Brain (organoid and tissue), 16 donors: ENCODE measurements at places on chromosomes 6 and 20.

DNA sequence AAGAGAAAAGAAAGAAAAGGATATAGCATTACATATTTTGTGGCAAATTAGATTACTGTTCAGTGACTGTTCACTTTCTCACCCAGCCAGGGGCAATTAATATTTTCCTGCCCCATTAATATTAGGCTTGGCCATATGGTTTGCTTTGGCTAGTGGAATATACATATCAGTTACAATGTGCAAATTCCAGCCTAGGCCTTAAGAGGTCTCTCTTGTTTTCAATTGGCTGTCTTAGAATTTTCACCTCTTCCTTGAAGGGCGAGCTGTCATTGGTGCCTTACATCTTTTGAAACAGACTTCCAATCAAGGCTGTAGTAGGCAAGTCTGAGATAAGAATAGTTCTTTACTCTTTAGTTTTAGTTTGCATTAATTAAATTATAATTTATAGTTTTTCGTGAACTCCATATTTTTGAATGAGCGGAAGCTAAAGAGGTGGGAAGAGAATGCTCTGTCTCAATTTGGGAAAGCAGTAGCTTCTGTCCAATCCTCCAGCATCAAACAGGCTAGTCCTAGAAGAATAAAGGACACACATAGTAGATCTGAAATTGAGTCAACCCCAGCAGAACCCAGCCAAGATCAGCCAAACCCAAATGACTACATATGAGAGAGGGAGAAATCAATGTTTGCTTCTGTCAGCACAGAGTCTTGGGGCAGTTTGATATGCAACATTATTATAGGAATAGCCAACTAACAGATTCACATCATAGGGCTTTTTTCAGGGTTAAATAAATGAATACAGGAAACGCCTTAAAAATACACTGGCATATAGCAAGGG is 6.3 kb upstream of the CSNK2A1 start:
- peak; percentile 17 for DNase-seq

- peak; percentile 95 for DNase-seq
Observed at GRCh38 chr20:1392693-1393506, at the start of gene FKBP1A. TSS of gene FKBP1A (minus strand) at chr20:1393054. CDS start at chr20:1392998, 56 bp downstream.

GRCh38 chr6:12614456-12614855 is 102.1 kb upstream of the PHACTR1 start:
- DNase-seq, result no peak

GRCh38 chr20:15613530-15613929 is 959.7 kb downstream of the KIF16B start:
- DNase-seq, result no peak

DNA sequence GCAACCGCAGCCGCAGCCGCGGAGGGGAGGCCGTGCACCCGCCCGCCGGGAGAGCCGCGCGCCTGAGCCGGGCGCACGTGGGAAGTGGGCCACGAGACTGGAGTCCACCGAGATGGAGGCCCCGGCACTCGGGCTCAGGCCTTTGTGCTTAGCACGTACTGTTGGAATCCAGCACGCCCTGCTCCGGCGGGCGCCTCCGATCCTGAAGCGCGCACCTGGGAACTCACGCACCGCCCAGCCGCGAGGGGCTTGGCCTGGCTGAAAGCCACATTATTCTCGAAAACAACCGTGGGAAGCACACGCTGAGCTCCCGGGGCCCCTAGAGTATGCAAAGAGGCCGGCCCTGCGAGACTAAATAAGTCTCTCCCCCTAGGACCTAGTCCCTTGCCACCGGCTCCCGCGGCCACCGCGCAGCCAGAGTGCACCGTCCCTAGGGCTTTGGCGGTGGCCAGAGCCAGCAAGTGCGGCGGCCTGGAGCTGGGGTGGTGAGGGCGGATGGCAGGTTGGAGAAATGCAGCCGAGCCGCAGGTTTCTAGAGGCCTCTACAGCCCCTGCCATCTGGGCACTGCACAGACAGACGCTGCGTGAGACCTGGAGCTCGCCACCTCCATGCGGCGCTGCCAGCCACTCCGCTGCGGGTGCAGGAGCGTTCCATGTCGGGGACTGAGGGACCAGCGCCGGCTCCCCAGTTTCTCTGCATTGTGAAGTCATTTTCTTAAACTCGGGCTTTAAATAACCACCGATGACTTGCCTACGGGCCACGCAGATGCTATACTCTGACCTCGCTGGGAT is 42.0 kb upstream of the LY86 start:
- peak; percentile 68 for DNase-seq

- peak; percentile 1 for DNase-seq
Observed at GRCh38 chr6:10847684-10848083, 9.3 kb upstream of the MAK start.

DNA sequence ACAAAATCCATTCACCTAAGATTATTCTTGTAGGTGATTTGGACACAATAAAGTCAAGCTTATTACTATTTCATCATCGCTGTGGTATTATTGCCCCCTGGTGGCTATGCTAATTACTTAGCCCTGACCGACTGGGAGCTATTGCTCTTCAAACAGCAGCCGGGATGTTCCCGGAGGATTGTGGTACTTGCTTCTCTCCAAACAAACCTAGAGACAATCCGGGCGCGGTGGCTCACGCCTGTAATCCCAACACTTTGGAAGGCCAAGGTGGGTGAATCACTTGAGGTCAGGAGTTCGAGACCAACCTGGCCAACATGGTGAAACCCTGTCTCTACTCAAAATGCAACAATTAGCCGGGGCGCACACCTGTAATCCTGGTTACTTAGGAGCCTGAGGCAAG is 15.4 kb upstream of the STMND1 start:
- peak; percentile 81 for DNase-seq

GRCh38 chr20:36929290-36929689 is 22.2 kb downstream of the SAMHD1 start:
- no peak for DNase-seq

DNA sequence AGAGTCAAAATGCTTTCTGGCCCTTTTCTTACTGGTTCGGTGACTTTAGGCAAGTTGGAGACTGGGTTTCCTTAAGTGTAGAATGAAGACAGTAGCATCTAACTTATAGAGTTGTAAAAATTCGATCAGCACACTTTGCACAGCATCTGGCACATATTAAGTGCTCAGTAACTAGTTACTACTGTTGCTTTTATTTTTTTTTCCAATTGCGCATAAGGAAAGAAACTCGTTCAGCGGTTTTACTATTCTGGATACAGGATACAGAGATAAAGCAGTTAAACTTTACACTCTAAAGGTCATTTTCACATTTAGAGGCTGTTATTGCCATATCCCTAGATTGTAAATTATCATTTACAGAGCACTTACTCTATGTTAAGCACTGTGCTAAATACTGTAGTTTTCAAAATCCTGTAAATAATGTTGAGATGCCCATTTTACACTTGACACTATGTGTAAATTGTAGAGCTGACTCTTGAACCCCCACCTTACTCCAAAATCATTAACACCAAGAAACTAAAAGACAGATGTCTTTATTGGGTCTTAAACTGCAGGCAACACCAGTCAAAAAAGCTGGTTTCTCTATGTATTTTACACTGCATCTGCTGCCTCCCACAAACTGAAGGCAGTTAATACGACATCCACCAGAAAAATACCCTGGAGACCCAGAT is 886 bp downstream of the ROMO1 start:
- no peak for DNase-seq

GRCh38 chr20:4165984-4166725 is 150.8 kb upstream of the RNF24 start:
- no peak for DNase-seq

- DNase-seq, result no peak
Observed at GRCh38 chr20:45850926-45851325, 6.3 kb downstream of the ACOT8 start.

- no peak for DNase-seq
Observed at GRCh38 chr6:57216235-57217101, 5.6 kb downstream of the RAB23 start.

DNA sequence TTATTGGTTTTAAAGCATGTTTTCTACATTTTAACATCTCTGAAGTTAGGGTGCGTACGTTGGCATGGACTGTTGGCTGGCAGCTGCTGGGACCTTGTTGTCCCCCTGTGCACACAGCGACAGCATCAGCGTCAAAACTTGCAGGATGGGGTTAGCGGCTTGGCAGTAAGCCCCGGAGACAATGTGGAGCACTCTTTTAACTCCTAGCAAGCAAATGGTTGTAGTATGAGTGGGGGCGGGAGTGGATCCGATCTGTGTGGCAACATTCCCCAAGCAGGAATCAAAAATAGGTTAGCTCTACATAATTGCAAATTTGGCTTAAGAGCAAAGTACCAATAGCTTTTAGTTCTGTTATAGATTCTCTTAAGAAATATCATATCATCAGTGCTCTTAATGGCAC is 70.1 kb downstream of the NRN1 start:
- DNase-seq, result peak; percentile 15

DNA sequence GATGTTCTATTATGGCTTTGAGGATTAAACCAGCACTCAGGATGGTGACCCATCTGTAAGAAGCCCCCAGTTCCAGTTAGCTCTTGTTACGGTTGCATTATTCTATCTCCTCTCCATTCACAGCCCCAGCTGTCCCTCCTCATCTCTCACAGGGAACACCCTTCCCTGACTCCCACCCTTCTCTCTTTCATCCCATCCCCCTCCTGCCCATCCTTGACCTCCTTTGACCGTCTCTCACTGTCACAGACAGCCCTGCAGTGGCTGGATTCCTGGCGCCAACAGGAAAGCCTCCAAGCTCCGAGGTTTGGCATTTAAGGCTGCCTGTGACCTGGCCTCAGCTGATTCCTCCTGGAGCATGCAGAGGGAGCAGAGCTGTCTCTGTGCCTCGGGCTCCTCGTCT is 4.2 kb upstream of the BPIFB4 start:
- DNase-seq, result no peak

DNA sequence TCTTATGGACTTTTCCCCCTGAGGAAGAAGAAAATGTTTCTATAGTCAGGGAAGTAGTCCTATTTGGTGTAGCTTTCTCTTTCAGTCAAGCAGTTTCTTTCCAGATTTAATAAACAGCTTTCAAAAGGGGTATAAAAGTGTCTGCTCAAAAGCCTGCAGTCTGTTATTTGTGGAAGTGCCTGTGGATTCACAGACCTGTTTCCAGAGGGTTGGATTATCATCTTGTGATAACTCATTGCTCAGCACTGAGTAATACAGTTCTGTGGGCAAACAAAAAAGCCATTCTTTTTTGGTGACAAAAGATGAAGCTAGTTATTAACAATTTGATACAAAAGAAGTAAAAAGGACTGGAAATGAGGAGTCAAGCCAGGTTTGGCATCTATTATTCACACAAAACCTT is 358.2 kb upstream of the ID4 start:
- no peak for DNase-seq

GRCh38 chr6:56037601-56038000 is 162.2 kb upstream of the BMP5 start:
- no peak for DNase-seq

DNA sequence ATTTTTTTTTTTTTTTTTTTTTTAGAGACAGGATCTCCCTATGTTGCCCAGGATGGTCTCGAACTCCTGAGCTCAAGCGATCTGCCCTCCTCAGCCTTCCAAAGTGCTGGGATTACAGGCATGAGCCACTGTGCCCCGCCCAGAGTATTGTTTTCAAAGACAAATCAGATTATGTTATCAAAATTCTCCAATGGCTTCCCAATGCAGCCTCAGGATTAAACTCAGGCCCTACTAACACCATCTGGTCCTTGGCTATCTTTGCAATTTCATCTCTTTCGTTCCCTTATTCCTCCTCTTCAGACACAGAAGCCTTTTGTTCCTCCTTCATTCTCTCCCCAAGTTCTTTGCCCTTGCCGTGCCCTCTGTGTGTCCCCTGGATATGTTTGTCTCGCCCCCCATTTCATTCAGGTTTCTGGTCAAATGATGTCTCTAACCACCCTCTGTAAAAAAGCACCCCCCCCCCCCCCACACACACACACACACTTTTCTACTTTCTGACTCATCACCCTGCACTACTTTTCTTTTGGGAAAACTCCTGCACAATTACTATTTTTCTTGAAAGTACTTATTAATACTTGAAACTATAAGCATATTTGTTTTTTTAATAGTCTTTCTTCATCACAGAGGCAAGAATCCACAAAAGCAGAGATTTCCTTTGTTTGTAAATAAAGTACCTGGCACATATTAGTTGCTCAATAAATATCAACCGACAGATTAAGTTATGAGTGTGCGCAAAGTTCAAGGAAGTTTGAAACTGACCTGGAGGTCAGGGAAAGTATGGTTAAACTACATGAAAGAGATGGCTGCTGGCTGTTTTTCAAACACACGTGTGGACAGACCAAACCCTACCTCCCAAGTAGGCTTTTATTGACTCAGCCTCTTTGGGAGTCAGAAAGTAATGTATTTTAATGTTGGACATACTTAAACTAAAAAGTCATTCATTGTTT is 16.7 kb downstream of the BTN1A1 start:
- no peak for DNase-seq

DNA sequence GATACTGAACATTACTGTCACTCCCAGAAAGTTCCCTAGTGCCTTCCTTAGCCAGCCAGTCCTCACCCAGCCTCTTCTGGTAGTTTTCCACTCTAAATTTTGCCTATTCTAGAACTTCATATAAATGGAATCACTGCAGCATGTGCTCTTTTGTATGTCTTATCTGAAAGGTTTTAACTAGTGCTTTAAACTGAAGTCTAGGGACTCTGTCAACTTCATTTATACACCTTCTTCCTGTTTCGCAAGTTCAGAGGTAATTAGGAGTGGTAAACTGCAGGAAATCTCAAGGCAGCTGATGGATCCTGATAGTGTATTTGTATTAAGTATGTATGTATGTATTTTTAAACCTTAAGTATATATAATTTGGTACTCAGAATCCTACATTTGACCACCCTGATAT is 94.3 kb downstream of the TCP11 start:
- no peak for DNase-seq

DNA sequence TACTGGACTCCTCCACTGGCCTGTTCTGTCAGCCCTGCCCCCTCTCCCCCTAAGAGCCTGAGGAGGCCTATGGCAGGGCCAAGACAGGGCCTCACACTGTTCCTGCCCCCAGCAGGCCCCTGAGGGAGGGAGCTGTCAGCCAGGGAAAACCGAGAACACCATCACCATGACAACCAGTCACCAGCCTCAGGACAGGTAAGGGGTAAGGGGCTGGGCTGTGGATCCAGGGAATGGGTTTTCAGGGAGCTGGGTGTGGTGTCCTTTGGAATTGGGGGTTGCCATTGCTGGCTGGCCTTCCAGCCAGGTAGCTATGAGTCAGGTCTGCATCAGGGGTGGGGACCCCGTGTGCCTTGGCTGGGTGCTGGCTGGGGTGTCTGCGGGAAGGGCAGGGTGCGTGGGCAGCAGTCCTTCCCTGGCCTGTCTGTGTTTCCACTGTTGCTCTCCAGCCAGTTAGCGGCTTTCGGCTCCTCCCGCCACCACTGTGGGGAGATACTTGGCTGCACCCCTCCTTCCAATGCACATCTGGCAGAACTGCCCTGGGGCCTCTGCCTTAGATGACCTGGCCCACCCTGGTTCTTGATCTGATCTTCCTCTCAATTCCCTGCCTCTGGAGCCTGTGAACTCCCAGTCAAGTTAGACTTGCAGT is 3.9 kb downstream of the SLC29A1 start:
- no peak for DNase-seq

GRCh38 chr6:815348-815738 is 122.4 kb upstream of the EXOC2 start:
- DNase-seq, result no peak
